ENCODE measurements at places on chromosomes 4 and X.
A peak's percentile ranks its signal among the peaks of the same experiment; 100 is the strongest.

GRCh38 chr4:184282895-184283654, 65.4 kb upstream of the ENPP6 start:
- DNase-seq: peak; percentile 74

GRCh38 chr4:182521011-182521410, 277.8 kb downstream of the TENM3 start:
- no peak for DNase-seq

DNA sequence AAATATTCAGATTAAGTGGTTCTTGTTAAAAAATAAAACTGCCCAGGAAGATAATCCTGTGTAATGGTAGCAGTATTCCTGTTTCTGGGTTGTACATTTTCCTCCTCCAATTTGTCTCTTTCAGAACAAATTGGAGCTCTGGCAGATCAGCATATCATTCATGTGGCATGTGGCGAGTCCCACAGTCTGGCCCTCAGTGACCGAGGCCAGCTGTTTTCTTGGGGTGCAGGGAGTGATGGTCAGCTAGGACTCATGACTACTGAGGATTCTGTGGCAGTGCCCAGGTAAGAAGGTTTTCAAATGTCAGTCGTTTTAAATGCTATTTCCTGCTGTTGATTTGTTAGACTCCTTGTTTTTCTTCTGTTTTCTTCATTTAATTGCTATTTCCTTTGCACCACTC, 47.9 kb downstream of the NAP1L5 start:
- no peak for DNase-seq

GRCh38 chr4:183638436-183638835, 20.5 kb downstream of the RWDD4 start:
- no peak for DNase-seq

GRCh38 chr4:28921886-28922285, 1798.3 kb upstream of the PCDH7 start:
- no peak for DNase-seq

- DNase-seq: no peak
Measured at GRCh38 chr4:38914854-38915253, 47.2 kb downstream of the FAM114A1 start.

DNA sequence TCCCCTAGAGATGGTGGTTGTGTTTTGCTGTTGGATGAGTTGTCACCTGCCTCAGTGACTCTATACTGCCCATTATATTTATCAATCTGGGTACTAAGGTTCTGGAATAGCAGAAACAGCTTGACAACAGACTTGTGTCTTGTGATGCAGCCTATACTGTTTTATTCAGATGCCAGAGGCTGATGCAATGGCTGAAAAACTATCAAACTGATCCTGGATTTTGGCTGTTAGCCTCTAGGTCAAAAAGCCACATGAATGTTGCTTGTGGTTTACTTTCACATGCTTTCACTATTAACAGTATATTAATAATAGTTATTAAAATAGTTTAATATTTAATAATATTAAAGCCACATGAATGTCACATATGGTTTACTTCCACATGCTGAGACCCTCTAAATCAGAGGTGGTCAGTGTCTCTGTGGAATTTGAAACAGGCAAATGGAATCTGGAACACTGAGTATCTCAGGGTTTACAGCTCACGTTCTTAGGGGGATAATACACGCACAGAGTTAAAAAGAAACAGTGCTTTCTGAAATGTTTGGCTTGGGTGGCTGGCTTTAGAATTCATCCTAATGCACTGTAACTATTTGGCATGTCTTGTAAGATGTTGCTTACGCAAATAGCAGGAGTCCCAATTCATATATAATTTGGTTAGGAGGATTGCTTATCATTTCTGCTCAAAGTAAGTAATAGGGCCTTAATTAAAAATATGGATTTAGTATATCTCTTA, 82.5 kb upstream of the LCORL start:
- no peak for DNase-seq

DNA sequence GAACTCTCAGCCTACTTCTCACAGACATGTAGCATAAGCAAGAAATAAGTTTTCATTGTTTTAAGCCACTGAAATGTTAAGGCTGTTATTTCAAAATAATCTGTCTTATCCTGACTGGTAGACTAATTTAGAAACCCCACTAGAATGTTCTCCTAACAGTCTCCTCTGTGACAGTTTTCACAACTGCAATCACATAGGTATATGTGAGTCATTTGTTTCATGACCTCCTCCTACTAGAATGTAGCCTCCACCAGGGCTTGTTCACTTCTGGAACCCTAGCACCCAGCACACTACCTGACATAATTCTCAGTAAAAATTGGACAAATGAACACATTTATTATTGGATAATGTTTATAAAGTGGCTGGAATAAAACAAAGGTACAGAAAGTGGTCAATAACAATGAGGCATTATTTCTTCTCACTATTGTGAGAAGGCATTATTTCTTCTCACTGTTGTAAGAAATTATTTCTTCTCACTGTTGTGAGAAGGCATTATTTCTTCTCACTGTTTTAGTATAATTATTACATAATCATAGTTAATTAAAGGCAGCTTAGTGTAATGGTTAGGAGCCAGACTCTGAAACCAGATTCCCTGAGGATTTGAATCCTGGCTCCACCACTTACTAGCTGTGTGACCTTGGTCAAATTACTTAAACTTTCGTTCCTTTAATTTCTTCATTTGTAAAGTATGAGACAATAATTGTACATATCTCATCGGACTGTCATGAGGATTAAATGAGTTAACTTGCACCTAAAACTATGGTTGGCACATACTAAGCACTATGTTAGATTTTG, 251.5 kb downstream of the RASL11B start:
- DNase-seq: peak; percentile 19

GRCh38 chr4:147678106-147678505, 5.9 kb downstream of the PRMT9 start:
- DNase-seq: no peak

- DNase-seq: no peak
Measured at GRCh38 chr4:8147231-8147970, 11.2 kb downstream of the ABLIM2 start.

DNA sequence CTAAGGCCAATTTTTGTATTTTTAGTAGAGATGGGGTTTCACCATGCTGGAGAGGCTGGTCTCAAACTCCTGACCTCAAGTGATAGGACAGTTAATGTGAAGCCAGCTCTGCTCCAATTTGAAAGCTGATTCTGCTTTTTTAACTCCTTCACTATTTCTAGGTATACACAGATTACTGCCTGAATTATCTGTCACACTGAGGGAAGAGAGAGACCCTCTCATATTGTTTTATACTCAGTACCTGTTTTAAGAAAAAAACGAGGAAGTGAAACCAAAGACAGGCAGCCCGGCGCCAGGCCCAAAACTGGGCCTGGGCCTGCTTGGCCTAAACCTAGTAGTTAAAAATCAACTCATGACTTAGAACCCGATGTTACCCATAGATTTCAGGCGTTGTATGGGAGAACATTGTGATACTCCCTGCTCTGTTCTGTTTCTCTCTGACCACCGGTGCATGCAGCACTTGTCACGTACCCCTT, 1601.5 kb upstream of the PCDH10 start:
- DNase-seq: no peak

GRCh38 chr4:85774000-85774399, 299.1 kb downstream of the ARHGAP24 start:
- DNase-seq: no peak

GRCh38 chr4:58566260-58566659, 1456.1 kb upstream of the IGFBP7 start:
- no peak for DNase-seq

DNA sequence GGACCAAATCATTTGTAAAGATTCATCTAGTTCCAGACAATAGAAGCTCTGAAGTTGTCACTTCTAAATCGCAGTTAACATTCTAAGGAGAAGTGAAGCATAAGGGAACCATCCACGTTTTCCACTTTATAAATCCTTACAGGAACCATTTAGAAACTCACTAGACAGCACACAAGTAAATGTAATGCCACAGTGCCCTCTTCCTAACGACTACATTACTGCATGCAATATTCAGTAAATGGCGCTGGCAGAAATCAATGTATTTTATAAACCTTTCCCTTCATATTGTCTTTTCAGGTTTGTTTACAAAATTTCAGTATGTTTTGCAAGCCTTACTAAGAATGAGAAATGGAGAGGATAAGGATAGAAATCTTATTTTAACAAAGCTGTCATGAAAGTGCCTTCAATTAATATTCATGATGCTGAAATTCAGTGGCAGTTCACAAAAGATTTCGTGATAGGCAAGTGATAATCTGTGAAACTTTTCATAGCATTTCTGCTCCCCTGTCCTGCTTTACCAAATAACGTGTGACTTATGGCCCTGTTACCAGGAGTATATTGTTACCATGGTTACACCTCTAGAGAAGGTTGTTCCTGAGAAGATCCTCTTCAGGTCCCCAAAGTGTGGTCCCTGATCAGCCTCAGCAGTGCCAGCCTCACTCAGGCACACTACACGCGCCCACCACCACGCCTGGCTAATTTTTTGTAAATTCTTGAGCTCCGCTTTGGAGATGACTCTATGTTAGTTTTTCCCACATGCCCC, 54.2 kb downstream of the TMA16 start:
- peak; percentile 9 for DNase-seq

DNA sequence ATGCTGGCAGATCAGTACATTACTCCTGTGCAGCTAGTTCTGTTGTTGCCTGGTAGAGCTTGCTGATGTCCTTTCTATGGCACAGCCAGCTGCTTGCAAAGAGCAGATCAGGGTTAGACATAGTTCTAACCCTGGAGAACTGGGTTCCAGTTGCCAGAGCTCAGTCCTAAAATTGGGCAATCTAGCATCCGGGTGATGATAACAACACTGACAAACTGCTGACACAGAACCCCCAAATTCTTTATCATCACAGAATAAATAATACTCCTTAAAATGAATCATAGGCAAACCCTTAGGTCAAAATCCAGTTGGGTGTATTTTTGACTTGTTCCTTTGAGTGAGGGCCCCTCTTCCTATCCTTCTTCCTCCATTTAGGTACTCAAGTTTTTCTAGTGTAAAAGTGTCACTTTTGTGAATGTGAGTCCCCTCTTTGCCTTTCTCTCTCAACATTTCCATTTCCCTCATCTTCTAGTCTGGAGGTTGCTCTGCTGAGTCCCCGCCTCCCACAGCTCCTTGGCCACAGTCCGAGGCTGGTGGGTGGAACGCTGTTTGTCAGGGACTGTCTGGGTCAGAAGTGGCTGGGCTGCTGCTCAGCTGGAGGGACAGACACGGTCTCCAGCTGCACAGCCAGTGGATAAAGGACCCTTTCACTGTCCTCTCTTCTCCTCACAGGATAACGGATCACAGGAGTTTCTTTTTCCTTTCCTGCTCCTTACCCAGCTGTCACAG, 93.6 kb upstream of the RASGEF1B start:
- no peak for DNase-seq

DNA sequence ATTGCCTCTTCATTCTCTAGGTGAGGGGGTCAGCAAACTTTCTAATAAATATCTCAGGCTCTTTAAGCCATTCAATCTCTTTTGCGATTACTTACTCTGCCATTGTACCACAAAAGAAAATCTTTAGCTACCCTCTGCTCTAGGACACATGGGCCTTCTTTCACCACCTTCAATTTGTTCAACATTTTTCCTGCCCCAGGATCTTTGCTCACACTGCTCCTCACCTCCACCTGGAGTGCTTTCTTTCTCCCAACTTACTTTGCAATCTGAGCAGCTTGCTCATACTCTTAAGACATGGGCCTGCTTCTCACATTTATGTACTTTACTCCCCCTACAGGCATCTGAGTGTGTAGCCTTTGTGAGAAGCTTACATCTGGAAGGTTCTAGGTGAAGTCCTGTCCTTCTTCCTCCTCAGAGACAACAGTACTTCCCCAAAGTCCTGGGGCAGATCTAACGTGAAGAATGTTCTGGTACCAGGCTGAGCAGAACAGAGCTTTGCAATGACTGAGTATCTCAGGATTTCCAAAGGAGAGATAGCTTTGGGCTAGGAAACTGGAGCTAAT, 55.0 kb upstream of the PRDM5 start:
- peak; percentile 26 for DNase-seq

DNA sequence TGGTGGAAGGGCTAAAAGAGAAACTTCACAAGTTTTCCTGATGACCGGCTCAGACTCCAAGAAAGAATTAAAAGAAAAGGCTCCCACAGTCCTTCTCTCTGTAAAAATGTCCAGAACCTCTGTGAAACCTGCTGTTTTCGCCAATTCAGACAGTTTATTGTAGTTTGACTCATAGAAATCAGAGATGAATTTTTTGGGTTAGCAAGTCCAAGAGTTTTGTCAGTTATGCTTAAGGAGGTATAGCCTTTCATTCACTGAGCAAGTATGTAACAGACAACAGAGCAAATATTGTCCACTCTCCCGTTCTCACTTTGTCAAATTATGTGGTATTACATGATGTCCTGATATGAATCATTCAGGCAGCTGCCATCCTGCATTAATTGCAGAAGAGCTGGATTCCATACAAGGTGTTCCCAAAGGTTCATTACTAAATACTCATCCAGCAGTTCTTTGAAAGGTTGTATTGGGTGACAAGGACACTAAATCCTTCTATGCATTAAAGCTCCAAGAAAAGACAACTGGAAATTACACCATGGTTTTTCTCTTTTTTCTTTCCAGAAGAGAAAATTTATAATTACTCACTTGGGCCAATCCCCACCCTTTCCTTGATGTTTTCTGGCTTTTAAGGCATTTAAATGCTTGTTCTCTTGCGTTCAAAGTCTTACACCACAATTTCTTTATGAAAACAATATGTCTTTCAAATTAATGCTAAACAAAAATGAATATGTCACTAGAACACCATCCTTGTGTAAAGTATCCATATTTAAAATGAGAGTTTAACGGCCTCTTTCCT, 30.0 kb upstream of the PLAC1 start:
- DNase-seq: no peak

- no peak for DNase-seq
Measured at GRCh38 chrX:20071511-20072079, 45.1 kb downstream of the MAP7D2 start.

- DNase-seq: no peak
Measured at GRCh38 chr4:41215969-41216293, 1.6 kb upstream of the APBB2 start.

- DNase-seq: no peak
Measured at GRCh38 chr4:181959121-181959520, 284.1 kb upstream of the TENM3 start.

- DNase-seq: peak; percentile 5
Measured at GRCh38 chr4:5707778-5708448, 446 bp downstream of the EVC2 start.

DNA sequence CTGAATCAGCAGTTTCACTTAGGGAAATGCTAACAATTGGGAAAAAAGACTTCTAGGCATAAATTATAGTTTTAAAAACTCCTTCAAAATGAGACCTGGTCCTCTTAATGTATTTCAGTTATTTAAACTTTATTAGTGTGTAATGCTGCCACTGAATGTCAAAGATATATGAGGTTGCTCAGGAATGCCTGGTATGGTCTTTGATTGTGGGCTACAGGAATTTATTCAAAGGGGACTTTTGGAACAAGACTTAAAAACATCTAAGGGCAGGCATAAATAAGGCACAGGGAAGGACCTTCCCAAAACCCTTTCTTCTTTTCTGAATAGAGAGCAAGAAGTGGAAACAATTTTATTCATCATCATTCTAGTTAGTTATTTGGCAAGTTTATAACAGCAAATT, 439.1 kb downstream of the TLL1 start:
- no peak for DNase-seq

DNA sequence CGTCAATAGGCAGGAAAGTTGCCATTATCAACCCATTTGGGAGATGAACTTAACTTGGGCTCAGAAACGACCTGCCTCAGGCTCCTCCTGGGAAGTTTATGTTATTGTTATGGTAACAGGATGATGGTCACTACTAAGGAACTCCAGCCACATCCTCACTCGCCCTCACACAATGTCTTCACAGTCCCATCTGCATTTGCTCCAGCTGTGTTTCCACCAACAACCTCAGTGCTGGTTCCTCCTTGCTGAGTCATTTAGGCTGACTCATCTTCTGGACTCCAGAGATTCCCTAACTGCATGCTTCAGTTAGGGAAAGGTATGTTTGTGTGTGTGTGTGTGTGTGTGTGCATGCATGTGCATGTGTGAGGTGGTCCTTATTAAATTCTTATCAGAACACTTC, 293.4 kb upstream of the BOD1L1 start:
- DNase-seq: no peak
